CD4-positive, alpha-beta T cell treated with Interleukin-15 for 1 hour (primary cell): ENCODE measurements at places on chromosomes 4 and X.

GRCh38 chr4:184924516-184924915 is 93.8 kb upstream of the HELT start:
- no peak for DNase-seq

DNA sequence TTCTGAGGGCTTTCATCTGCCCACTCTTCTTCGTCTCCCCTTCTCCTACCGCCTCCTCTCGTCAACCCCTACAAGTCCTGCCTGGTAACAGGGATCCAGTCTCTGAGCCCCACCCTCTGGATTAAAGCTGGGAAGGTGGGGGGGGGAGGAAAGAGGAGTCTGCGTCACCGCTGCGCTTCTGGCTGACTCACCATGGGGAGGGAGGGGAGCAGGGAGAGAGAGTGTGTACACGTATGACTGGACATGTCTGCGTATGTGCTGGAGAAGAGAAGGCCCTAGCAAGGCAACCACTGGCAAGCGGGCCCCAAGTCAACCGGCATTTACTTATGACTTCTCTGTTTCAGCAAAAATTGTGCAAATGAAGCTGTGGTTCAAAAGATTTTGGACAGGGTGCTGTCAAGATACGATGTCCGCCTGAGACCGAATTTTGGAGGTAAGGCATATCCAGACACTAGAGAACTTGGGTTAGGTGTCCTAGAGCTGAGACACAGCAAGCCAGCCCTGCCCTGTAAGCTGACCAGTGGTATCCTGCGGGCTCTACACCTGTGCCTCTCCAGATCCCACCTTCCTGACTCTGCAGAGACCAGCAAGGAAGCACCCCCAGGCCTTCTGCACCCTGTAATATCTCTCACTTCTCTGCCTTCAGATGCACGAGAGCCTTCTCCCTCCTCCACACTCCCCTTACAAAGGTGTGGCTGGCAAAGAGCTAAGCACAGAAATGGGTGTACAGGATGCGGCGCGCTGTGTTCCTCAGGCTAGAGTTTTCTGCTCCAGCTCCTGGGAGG is 2.5 kb downstream of the GABRQ start:
- DNase-seq = no peak

GRCh38 chr4:24569662-24570061 is 14.7 kb downstream of the DHX15 start:
- DNase-seq = no peak

DNA sequence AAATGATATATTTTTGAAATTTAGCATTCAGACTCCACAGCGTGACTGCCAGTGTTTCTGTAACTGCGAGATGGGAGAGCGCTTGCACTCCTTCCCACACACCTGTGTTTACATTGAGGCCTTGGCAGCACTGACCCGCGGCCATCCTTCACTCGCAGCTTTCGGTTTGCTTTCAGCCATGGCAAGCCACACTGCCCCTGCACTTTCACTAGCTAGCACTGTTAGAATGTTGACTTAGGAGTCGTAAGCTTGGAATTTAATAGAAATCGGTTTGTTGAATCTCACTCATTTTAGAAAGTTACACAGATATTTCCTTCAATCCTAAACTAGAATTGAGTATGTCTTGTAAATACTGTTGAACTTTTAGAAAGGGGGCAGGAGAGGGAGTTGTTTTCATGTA is 136.2 kb downstream of the CFAP299 start:
- DNase-seq = no peak

GRCh38 chrX:13090339-13091110 is 46.1 kb upstream of the FAM9C start:
- DNase-seq = no peak

DNA sequence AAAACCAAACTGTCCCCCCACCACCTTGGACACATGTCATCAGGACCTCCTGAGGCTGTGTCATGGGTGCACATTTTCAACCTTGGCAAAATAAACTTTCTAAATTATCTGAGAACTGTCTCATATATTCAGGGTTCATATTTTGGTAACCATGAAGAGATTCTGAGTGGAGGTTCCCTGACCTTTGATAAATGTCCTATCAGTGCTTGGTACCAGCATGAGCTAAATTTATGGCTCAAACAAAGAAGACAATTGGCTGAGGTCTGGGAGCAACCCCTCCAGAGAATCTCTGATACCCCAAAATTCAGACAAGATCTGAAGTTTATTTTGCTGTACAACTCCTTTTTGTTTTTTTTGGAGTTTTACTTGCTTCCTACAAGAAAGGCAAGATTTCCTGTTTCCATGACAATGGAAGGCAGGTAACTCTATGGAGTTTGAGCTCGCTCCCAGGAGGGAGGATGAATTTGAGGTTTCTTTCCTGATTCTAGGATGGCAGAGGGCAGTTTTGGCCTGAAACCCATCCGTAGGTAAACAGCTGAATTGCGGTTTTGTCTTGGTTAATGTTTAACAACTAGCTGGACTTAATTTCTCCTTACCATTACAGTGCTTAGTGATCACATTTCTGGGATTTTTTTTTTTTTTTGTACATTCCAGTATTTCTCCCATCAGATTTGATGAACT is 14.5 kb downstream of the UGT2B15 start:
- DNase-seq = no peak

DNA sequence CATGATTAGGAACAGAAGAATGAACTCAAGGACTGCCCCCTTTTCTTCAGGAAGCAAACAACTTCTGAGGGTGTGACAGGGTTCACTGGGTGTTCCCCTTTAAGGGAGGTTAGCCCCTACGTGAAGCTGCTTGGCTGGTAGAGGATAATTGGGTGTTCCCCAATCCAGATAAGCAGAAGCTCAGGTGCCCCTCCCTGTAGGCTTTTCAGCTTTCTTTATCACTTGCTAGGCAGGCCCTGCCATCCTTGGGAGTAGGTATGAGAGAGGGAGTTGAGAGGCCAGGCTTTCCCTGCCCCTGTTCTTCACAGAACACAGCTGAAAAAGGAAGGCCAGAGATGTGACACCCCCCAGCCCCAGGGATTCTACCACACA is 44.2 kb downstream of the RTL9 start:
- no peak for DNase-seq

DNA sequence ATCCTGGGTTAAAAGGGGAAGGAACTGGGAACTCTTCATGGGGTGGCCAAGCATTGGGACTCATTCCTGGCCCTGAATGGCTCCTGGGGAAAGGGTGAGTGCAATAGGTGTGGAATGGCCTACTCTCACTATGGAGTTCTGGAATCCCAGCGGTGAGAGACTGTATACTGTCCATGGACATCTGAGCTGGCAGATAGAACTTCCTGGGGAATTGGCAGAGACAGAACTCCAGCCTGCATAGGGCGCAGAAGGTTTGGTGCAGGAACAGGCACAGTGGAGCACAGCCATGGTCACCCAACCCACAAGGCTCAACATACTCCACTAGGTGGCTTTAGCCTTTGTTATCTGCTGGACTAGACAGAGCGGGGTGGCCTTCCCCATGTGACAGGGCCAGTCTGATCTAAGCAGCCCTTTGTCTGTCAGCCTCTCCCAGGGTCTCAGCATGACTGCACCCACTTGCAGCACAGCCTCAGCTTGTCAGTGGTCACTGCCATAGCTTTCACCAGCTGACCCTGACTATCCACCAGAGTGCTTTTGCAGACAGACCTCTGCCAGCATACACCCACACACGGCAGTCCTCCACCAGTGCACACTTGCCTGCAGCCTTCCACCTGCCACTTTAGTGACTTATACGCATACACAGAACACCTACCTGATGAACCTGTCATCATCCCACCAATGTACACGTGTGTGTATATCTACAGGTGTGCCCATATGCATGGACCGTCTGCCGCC is 48.4 kb downstream of the TECRL start:
- DNase-seq = no peak

GRCh38 chrX:15410947-15411346 is 26.7 kb upstream of the VEGFD start:
- DNase-seq = no peak

- DNase-seq = no peak
Observed at GRCh38 chr4:61714387-61714911, 514.3 kb downstream of the ADGRL3 start.

DNA sequence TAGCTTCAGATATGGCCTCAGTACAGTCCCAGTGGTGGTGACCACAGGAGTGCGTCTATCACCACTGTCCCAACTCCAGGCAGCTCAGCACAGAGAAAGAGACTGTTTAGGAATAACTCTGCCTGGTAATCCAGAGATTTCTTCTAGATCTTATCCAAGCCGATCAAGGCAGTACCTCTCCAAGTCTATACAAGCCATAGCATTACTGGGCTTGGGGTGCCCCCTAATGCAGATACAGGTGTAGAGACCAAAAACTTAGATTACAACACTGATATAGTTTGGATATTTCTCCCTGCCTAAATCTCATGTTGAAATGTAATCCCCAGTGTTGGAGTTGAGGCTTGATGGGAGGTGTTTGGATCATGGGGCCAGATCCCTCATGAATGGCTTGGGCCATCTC is 100.9 kb downstream of the PTCHD1 start:
- no peak for DNase-seq

DNA sequence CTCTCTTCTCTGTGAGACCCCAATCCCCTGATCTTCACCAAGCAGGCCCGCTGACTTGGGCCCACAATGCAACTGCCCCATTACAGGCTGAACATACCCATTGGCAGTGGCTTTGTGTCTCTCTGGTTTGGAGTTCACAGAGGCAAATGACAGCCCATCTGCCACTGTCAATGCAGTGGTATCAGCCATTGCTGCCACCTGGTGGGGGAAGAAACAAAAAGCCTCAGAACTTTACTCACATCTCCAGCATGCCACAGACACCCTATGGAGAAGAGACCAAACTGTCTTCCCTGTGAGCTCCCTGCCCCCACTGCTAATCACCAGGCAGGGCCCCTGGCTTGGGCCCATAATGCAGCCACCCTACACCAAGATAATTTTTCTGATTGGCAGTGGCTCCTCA is 729.3 kb upstream of the ACTRT1 start:
- no peak for DNase-seq

DNA sequence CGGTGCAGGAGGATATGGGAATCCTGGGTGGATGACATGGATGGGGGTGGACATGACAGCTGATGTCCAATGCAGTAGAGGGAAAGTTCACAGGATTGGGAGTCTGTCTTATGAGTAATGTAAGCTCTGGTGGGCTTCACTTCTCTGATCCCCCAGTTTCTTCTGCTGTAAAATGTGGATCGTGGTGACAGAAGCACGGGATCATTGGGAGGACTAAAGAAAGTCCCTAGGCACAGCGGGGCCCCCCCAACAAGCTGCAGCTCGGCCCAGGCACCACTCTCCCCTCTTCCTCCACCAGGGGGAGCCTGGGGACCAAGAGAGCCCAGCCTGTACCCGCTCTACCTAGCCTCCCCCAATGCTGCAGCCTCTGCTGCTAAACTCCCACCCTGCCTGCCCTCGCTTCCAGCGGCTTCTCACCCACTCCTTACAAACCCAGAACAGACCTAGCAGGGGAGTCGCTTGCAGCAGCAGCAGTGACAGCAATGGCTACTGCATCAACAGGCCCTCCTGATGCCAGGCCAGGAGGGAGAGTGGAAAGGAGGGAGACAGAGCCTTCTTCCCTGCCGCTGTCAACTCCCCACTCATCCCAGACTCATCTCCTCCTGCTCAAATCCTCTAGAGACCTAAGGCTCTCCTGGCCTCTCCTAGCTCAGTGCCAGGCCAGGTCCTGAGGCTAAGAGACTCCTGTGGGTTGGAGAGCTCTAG is 36.1 kb upstream of the IQSEC2 start:
- DNase-seq = peak; percentile 66

- DNase-seq = no peak
Observed at GRCh38 chr4:69753686-69754085, 6.7 kb downstream of the SULT1B1 start.

DNA sequence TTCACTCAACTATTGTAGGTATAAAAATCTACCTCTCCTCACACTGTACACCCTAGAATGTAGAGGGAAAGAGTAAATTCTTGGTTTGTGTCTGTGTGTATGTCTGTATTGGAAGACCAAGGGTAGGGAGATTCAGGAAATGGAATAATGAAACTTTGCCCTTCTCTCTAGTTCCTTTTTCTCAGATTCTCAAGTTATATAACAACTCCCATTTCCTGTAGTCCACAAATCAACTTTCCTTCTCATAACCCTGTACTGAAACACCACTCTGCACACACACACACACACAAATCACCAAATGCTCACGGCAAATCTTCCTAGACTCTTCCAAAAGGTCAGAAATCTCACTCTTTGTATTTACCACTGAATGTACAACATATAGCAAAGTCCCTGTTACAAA is 824.5 kb upstream of the DIAPH2 start:
- DNase-seq = no peak

DNA sequence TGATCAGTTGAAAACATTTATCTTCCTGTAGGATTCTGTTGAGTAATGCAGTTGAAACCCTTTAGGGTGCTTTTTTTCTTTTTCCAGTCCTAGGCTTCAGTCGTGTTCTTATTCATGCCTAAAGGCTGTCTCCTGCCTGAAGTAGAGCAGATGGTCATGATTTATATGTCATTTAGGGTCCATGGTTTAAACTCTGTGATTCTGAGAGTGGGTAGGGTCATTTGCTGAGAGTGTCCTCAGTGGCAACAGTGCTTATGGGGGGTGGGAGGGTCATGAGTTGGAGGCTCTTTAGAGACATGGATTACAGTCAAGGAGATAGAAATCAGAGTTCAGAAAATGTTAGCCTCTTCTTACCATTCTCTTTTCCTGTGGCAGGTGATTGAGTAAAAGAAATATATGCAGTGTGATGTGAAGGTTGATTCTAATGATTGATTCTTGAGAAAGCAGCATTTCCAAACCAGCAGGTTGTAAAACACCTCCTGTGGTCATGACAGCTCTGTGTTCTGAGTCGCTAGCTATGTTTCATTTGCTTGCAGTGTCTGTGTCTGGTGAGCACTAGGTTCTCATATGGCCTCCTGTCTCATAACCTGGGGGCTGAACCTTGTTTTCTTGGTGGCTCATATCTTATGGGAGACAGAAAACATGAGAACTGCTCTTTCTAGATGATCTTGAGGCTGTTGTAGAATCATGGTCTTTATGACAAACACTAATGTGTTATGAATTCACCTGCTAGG is 60.4 kb downstream of the JADE1 start:
- no peak for DNase-seq

- DNase-seq = no peak
Observed at GRCh38 chrX:20789103-20789502, 522.4 kb upstream of the RPS6KA3 start.

- DNase-seq = no peak
Observed at GRCh38 chr4:158875026-158875425, 106.2 kb downstream of the FNIP2 start.

GRCh38 chr4:5730436-5730835 is 19.4 kb downstream of the EVC start:
- DNase-seq = no peak

- DNase-seq = no peak
Observed at GRCh38 chrX:150774798-150775568, 81.8 kb downstream of the MTMR1 start.

GRCh38 chr4:24884902-24885301 is 27.9 kb downstream of the CCDC149 start:
- no peak for DNase-seq

DNA sequence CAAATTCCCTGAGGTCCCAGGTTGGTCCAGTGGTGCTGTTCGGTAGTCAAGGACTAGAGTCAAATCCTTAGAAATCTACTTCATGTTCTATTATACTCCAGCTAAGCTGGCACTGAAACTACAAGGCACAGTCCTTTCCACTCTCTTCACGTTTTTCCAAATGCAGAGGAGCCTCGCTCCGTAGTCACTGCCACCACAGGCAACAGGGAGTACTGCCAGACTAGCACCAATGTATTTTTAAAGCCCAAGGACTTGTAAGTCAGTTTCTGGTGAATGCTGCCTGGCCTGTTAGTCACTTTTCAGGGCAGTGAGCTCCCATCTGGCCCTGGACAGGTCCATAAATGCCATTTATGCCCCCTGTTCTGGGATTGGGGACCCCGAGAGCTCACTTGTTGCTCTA is 323.5 kb downstream of the FAM47A start:
- no peak for DNase-seq
